SHP77 (cell line): ENCODE measurements at places on chromosomes 5 and 9.
A peak's percentile ranks its signal among the peaks of the same experiment; 100 is the strongest.

DNA sequence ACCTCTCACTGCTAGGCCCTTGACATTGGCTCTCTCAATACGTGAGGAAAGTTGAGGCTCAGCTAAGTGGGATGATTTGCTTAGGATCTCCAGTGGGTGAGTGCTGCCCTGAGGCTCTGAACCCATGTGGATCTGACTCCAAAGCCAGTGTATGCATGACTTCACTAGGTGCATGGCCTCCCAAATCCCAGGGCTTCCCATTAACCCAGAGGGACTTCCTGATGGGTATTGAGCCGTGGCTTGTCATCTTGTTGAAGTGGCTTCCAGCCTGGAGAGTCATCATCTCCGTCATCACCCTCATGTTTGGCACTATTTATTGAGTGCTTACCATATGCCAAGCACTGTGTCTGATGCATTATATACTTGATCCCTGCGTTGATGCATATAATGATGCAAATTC, 37.3 kb upstream of the TEX48 start:
- no peak for DNase-seq

DNA sequence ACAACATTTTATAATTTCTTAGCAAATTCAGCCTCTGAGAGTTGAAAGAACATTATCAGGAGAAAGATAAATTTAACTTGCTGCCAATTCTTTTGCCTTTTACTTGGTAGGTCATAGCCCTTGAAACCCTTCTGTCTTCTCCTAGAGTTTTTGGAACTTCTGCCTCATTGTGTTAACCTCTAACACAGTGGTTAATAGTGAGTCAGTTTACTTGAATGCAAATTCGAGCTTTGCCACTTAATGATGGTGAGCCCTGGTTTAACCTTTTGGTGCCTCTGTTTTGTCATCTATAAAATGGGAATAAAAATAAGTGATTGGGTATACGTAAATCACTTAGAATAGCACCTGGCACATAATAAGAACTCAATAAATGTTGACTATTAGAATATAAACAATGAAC, 1.8 kb upstream of the INIP start:
- DNase-seq, result no peak

- no peak for DNase-seq
Observed at GRCh38 chr5:141753971-141754713, 72.1 kb upstream of the ARAP3 start.

DNA sequence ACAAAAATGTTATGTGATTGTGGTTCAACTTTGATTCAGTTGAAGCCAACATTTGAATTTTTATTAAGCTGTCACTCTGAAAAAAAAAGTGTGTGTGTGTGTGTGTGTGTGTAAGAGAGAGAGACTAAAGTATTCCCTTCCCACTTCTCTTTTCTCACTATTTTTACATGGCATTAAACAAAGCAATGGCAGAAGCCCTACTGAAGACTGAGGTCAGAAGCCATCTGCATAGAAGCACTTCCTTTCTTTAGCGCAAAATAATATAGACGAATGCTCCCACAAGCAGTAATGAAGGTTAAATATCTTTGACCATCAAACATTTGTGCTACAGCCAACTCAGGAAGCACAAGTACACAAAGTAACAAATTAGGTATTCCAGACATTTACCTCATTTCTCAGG, 540.5 kb downstream of the KCTD16 start:
- DNase-seq, result no peak

- no peak for DNase-seq
Observed at GRCh38 chr5:177330991-177331842, 19.5 kb upstream of the MXD3 start.

DNA sequence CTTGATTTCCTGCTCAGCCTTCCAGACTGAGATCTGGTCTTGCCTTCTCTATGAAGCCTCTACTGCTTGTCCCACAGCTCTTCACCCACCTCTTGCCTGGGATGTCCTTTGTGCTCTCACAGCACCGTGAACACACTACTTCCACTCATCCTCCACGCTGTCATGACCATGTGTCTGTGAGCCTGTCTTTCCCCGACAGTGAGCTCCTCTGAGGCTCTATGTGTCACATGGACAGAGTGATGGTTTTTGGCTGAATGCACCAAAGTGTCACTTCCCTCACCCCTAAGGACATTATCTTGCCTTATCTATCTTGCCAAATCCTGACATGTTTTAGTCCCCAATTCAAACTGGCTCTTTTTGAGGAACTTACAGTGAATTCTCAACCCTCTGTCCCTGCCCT, 11.3 kb downstream of the PHYKPL start:
- no peak for DNase-seq

DNA sequence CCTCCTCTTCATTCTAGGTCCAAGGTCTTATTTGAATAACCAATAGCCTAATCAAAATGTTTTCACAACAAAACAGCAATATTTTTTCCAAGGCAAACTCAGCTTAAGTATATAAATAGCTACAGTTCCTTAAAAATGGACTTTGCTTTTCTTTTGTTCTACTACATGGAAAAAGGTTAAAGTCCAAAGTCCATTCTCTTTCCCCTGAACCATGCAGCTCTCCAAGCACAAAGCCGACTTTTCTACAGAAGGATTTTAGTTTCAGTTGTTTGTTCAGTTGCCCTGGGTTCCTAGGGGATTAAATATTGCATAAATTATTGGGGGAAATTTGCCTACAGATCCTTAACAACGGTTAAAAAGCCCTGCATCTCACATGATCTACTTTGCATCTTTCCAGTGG, 677.0 kb upstream of the KLF4 start:
- DNase-seq, result no peak

DNA sequence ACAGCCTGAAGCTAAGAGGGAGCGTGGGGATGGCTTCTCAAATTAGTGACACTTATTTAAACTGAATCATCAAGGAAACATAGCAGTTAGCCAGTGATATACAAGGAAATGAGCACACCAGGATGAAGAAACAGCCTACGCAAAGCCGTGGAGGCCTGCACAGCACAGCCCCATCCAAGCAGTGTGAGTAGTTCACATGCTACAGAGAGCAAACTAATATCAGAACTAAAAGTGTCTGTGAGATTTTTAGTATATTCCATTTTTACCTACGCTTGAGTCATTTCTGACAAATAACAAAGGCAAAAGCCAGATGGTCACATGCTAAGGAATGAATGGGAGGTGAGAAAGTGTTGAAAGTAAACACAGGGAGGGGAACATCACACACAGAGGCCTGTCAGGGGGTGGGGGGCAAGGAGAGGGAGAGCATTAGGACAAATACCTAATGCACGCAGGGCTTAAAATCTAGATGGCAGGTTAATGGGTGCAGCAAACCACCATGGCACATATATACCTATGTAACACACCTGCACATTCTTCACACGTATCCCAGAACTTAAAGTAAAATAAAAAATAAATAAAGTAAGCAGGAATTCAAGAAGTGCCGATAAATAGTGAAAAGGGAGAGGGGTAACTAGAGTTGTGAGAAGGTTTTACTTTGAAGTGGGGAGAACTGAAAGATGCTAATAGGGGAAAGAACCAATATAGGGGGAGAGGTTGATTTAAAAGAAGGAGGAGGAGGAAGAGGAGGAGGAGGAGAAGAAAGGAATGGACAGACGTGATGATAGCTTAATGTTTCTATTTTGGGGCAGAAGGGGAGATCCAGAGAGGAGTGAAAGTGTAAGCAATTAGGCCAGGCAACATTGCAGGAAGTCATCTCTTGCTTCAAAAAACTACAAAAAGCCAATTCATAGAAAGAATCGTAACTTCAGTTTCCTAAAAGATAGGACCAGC, 100.9 kb upstream of the PTGER4 start:
- DNase-seq, result no peak

DNA sequence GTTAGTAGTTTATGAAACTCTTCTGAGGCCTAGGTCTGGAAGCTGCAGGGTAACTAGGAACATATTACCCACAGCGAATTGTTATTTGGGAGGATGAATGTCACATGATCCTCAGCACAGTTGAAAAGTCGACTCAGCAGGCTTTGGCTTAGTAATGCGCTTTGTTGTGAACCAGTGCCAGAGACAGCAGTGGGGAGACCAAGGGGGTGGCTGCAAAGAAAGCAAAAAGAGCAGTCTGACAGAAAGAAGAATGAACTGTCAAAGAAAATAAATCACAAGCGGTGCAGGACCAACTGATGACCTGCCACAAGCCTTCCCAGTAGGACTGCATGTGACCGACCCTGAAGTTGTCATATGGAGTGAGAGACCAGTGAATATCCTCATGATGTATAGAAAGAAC, 170.0 kb downstream of the CCDC171 start:
- no peak for DNase-seq

GRCh38 chr5:89445106-89445745, 562.2 kb upstream of the MEF2C start:
- DNase-seq, result no peak

DNA sequence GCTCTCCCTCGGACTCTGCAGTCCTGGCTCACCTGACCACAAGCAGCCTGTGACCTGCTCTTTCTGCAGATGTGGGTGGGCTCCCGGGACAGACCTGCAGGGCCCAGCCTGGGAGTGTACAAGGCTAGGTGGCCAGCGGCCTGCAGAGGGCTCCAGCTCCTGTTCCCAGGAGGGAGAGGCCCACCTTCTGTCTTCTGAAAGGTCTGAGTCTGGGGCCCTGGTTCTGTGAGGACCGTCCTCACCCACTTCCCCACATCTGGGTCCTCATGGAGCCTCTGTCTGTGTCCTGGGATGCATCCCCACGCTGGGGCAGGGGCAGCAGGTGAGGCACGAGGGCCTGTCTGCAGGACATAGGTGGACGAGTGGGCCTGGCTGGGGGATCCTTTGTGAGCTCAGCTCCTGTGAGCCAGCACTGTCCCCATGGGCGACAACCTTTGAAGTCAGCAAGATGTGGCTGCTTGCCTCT, 43.7 kb downstream of the PHF2 start:
- no peak for DNase-seq

- DNase-seq, result no peak
Observed at GRCh38 chr5:158679221-158679641, 420.5 kb downstream of the EBF1 start.

- no peak for DNase-seq
Observed at GRCh38 chr5:1503241-1504068, 20.3 kb downstream of the LPCAT1 start.

DNA sequence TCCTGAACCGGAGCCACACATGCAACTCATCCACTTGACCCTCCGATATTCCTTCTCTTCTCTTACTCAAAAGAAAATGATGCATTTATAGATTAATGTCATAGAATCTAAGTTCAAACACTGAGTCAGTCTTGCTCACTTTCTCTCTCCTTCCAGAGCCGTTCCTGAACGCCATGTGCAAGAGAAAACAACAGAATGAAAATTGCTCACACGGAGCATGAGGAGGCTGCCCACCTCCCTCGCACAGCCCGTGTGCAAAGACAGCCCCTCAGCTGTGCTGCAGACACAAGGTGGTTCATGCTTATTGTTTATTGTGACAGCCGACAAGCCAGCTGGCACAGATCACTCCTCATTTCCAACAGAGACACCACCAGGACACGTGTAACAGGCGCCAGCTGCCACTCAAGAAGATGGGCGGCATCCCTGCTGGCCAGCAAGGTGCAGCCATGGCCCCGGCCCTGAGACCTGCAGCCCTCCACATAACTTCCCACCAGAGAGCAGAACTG, 290.8 kb downstream of the GLIS3 start:
- DNase-seq, result peak; percentile 36

- peak; percentile 31 for DNase-seq
Observed at GRCh38 chr9:116000748-116001329, 152.8 kb upstream of the PAPPA start.

- no peak for DNase-seq
Observed at GRCh38 chr9:108780942-108781734, 74.6 kb downstream of the ACTL7B start.

DNA sequence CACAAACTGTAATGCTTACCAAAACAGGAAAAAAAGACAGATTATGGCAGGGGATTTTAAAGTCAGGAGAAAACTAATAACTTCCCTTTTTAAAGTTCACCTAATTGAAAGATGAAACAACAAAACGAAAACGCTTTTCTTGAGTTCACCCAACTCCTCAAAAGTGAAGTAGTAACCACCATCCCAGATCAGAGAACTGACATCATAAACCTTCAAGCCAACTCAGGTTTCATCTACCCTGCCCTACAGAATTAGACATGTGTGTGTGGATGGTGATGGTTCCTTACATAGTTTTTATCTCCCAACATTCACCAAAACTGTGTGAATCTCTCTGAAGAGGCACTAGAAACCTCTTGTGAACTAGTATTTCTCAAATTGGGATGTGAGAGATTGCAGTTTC, 195.2 kb upstream of the PTGER4 start:
- no peak for DNase-seq

DNA sequence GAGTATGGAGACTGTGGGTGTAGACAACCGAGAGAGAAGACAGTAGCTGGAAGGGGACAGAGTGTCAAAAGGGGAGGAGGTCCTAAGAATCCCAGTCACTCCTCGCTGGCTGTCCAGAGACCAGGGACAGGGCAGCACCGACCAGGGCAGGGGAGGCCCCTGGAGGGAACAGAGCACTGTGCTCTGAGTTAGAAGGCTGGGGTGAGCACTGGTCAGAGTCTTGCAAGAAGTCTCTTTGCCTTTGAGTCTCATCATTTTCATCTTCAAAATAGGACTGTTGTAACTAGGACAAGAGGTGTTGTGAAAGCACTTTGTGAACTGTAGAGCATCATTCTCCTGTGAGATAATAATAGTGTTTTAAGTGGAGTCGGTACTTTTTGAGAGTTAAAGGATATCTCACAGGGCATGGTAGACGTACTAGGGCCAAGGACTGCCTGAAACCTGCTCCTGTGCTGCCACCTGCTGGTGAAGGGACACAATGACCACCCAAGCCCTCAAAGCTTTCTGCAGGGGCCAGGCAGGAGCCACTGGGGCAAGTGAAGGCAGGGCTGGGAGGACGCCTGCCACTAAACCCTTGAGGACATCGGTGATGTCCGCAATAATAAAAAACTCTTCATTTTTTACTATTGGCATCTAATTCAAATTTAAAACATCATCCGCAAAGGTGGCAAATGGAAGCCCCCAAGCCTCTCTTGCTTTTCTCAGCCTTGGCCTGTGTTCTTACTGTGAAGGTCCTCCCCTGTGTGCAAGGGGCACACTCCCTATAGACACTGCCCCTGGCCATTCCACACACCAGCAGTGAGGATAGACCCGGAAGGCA, 28.2 kb downstream of the SLC6A7 start:
- DNase-seq, result peak; percentile 59

GRCh38 chr5:178098685-178099084, 14.6 kb upstream of the N4BP3 start:
- no peak for DNase-seq
